Skeletal muscle tissue (tissue), 5 donors: ENCODE measurements at places on chromosomes 1 and 21. TPM values are rescaled to one million over a fixed set of nuclear protein-coding genes. Genes with fewer than 3 reads are reported as not detected.

The LAX1 gene
- not detected for total RNA-seq

The RER1 gene
- 35.5 TPM for total RNA-seq

The KMO gene
- 0.52 TPM for total RNA-seq

The SPTA1 gene
- 4.7 TPM for total RNA-seq

The ZSWIM5 gene
- total RNA-seq: 0.52 TPM

The RHBG gene
- not detected for total RNA-seq

The AMY1B gene
- total RNA-seq: not detected

The RABGAP1L gene
- 30.3 TPM for total RNA-seq

The CELA3A gene
- total RNA-seq: not detected

The NPHS2 gene
- not detected for total RNA-seq

The LRRC38 gene
- 10.4 TPM for total RNA-seq

The S100A13 gene
- total RNA-seq: 55.3 TPM

The FBLIM1 gene
- total RNA-seq: 7.3 TPM

The ANGEL2 gene
- total RNA-seq: 45.4 TPM
